ENCODE measurements at places on chromosomes 11 and 22. TPM values are rescaled to one million over a fixed set of nuclear protein-coding genes. Genes with fewer than 3 reads are reported as not detected.

GRCh38 chr11:80842246-80842645 is 1401.4 kb upstream of the TENM4 start:
- H3K27me3 ChIP-seq: no peaks in the 10 kb centered on the region
- H3K4me1 ChIP-seq: peaks cover 3% of the 10 kb centered on the region
- H3K27ac ChIP-seq: no peak overlapping the region
- peak; percentile 5 for DNase-seq
- no peaks in the 10 kb centered on the region for H3K36me3 ChIP-seq

GRCh38 chr11:766106-766935 is 11.0 kb downstream of the GATD1 start:
- H3K27me3 ChIP-seq: no peaks in the 10 kb centered on the region
- peaks cover 17% of the 10 kb centered on the region for H3K36me3 ChIP-seq
- DNase-seq: no peak
- no peak overlapping the region for H3K4me3 ChIP-seq
- H3K4me1 ChIP-seq: no peaks in the 10 kb centered on the region
- H3K27ac ChIP-seq: no peak overlapping the region

GRCh38 chr22:24420072-24420976 is 7.1 kb upstream of the ADORA2A start:
- peak; percentile 62 for DNase-seq
- H3K27ac ChIP-seq: no peak overlapping the region
- no peak overlapping the region for H3K4me3 ChIP-seq
- no peaks in the 10 kb centered on the region for H3K4me1 ChIP-seq
- H3K27me3 ChIP-seq: no peaks in the 10 kb centered on the region

- no peak overlapping the region for H3K27ac ChIP-seq
- H3K36me3 ChIP-seq: no peaks in the 10 kb centered on the region
- no peak overlapping the region for H3K4me3 ChIP-seq
- peak; percentile 25 for DNase-seq
- no peaks in the 10 kb centered on the region for H3K27me3 ChIP-seq
- peaks cover 11% of the 10 kb centered on the region for H3K4me1 ChIP-seq
Observed at GRCh38 chr11:102438311-102439062, 14.1 kb downstream of the TMEM123 start.

GRCh38 chr11:87063982-87064381 is 26.2 kb downstream of the TMEM135 start:
- no peaks in the 10 kb centered on the region for H3K4me1 ChIP-seq
- no peak overlapping the region for H3K4me3 ChIP-seq
- H3K27me3 ChIP-seq: no peaks in the 10 kb centered on the region
- no peaks in the 10 kb centered on the region for H3K36me3 ChIP-seq
- no peak overlapping the region for H3K27ac ChIP-seq

- no peak for DNase-seq
- H3K36me3 ChIP-seq: no peaks in the 10 kb centered on the region
- no peaks in the 10 kb centered on the region for H3K27me3 ChIP-seq
- no peak overlapping the region for H3K4me3 ChIP-seq
Observed at GRCh38 chr11:15747671-15748070, 608.7 kb downstream of the SOX6 start.

- H3K36me3 ChIP-seq: peaks cover 26% of the 10 kb centered on the region
- peaks cover 27% of the 10 kb centered on the region for H3K4me1 ChIP-seq
- H3K27ac ChIP-seq: no peak overlapping the region
Observed at GRCh38 chr22:21759093-21759492, 23.5 kb upstream of the YPEL1 start.

- H3K4me3 ChIP-seq: no peak overlapping the region
- no peak overlapping the region for H3K27ac ChIP-seq
- H3K4me1 ChIP-seq: no peaks in the 10 kb centered on the region
Observed at GRCh38 chr11:102846292-102846691, 2.9 kb upstream of the MMP3 start.

GRCh38 chr11:66462911-66463310 is 3.8 kb upstream of the PELI3 start:
- no peak overlapping the region for H3K4me3 ChIP-seq
- no peak overlapping the region for H3K27ac ChIP-seq
- DNase-seq: no peak
- no peaks in the 10 kb centered on the region for H3K27me3 ChIP-seq
- H3K4me1 ChIP-seq: peaks cover 5% of the 10 kb centered on the region

DNA sequence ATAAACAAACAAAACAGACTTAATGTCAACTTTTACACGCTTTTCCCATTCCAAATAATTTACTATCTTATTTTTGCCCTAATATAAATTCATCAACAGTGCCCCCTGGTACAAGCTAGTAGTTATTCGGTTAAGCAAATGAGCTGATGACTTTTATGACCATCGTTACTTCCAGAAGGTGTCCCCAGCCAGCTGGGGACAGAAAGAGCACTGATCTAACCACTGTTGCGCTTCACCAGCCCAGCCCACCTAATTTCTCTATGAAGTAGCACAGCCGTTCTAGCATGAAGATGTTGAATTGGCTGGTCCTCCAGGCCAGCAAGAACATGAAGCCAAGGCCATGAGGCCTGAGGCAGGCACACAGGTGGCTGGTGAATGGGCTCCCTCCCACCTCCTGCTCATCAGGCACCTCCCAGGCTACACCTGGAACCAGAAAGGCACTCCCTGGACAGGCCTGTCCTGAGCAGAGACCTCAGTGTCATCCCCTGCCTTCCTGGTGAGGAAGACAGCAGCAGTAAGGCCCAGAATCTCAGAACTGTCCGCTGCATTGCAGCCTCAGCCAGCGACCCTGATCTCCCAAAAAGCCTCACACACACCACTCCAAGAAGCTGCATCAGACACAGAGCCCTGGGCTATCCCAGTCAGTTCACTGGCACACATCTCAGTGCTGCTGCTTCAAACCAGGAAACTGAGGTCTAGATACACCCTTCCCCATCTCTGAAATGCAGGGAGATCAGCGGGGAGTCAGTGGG is 12.9 kb downstream of the GNB1L start:
- H3K4me1 ChIP-seq: peaks cover 5% of the 10 kb centered on the region
- no peak for DNase-seq
- no peaks in the 10 kb centered on the region for H3K36me3 ChIP-seq
- H3K4me3 ChIP-seq: no peak overlapping the region
- no peak overlapping the region for H3K27ac ChIP-seq

GRCh38 chr11:19450282-19450681 is 209.5 kb upstream of the E2F8 start:
- H3K4me3 ChIP-seq: no peak overlapping the region
- H3K36me3 ChIP-seq: no peaks in the 10 kb centered on the region
- peaks cover 15% of the 10 kb centered on the region for H3K4me1 ChIP-seq
- DNase-seq: no peak

DNA sequence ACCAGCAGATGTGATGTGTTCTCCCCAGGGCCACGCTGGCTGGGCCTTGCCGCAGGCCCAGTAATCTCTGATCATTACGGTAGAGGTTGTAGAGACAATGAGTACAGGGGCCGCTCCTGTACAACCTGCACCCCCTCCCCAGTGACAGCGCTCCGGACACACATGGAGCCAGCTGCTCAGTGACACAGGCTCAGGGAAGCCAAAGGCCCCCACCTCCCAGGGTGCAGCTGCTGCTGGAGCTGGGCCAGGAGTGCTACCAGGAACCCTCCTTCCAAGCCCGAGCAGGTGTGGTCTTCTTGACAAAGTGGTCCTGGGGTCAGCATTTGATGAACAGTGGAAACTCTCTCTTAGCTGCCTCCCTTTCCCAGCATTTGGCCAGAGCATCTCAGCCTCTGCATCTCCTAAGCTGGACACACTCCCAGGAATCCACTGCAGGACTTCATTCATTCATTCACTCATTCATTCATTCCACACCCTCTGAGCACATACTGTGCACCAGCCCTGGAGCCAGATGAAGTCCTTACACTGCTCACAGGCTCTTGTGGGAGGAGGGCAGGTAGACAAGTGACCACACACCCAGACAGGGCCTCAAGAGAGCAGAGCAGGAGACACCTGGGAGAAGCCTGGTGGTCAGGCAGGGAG is 49.6 kb upstream of the MPEG1 start:
- H3K4me3 ChIP-seq: no peak overlapping the region
- H3K27ac ChIP-seq: no peak overlapping the region
- H3K36me3 ChIP-seq: no peaks in the 10 kb centered on the region
- DNase-seq: no peak
- no peaks in the 10 kb centered on the region for H3K4me1 ChIP-seq
- no peaks in the 10 kb centered on the region for H3K27me3 ChIP-seq

DNA sequence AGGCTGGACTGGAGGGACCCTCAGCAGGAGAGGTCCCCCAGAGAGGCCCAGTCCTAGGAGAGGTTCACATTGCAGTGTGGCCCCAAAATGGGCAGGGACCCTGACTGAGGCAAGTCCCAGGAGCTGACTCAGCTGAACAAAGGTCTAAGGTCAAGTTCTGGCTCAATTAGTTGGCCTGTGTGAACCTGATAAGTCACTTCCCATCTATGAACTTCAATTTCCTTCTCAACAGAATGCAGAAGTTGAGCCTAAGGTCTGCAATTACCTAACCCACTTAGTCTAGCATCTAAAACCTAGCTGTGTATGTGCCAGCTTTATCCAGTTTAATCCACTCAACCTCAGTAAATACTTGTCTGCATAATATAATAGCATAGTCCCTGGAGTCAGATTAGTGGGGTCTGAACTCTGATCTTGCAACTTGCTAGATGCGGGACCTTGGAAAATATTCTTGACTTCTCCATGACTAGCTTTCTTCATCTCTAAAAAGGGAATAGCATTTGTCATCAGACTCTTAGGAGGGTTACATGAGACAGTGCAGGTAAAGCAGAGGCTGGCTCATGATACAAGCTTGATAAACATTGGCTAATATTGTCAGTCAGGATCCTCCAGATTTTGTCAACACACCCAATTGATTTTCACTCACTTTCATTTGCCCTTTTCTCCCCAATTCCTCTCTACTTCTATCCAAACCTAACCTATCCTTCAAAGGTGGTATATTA is 465.5 kb downstream of the INSC start:
- H3K27me3 ChIP-seq: no peaks in the 10 kb centered on the region
- DNase-seq: no peak
- peak overlapping the region; percentile 37 for H3K27ac ChIP-seq
- no peaks in the 10 kb centered on the region for H3K4me1 ChIP-seq

DNA sequence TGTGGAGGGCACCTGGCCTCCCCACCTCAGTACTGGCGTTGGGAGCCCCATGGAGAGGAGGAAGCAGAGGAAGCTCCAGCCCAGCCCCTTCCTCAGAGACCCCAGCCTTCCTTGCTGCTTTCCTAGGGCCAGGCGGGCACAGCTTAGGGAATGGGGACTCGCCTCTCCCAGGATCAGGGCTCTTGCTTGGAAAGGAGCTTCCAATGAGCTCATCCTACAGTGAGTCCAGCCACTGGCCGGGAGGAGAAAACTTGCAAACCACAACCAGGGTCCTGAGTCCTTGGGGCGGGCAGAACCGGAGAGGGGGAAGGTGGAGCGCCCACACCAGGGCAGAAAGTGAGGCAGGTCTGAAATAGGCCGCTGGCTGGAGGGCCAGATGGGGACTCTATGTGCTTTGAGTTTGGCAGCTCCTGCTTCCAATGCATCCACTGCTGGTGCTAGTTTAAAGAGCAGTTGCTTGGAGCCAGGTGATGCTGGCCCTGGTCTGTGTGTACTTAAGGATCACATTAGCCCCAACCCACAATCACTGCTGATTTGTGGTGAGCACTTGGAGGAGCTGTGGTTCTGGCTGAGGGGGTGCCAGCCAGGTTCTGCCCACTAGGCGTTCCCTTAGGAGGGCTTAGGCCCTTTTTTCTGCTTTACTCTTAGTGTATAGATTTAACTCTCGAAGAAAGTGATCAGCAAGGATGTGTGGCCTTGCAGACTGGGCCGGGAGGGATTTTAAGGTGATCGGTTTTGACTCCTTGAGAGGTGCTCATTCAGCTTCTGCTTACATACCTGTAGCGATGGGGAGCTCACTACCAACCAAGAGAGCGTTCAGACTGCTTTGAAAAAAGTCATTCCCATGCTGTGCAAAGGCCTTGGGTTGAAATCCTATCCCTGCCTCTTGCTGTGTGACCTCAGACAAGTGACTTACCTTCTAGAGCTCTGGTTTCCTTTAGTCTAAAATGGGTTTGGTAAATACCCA is 81.9 kb downstream of the TP53I11 start:
- no peaks in the 10 kb centered on the region for H3K27me3 ChIP-seq
- H3K27ac ChIP-seq: no peak overlapping the region
- no peaks in the 10 kb centered on the region for H3K4me1 ChIP-seq
- no peaks in the 10 kb centered on the region for H3K36me3 ChIP-seq
- DNase-seq: no peak
- no peak overlapping the region for H3K4me3 ChIP-seq

- peaks cover 33% of the 10 kb centered on the region for H3K36me3 ChIP-seq
- H3K27ac ChIP-seq: no peak overlapping the region
- no peaks in the 10 kb centered on the region for H3K4me1 ChIP-seq
- no peak overlapping the region for H3K4me3 ChIP-seq
- no peaks in the 10 kb centered on the region for H3K27me3 ChIP-seq
Observed at GRCh38 chr11:117412653-117413275, 85.1 kb downstream of the CEP164 start.

DNA sequence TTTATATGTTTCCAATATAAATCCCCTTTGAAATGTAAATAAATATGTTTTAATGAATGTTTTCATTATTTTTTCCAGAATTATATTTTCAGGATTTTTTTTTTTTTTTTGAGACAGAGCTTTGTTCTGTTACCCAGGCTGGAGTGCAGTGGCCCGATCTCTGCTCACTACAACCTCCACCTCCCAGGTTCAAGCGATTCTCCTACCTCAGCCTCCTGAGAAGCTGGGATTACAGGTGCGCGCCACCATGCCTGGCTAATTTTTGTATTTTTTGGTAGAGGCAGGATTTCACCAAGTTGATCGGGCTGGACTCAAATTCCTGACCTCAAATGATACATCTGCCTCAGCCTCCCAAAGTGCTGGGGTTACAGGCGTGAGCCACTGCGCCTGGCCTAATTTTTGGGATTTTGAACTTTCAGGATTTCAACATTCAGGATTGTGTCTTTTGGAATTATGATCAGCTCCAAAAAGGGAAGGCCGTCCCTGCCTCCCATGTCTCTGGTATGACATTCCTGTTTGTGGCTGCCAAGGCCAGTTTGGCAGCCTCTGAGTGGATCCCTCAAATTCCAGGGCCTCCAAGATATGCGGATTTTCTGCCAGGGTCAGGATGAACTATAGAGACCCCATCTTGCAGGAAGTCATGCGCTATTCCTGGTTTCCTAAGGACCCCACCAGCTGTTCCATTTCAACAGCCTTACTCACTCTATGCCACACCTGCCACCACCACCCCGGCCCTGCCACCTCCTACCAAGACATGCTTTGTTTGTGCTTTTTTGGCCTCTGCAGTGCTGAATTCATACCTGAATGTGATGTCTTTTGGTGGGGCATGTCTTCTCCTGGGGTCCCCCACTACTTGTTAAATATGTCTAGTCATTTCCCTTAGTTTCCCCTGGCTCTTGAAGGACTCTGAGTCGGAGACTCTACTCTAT is 21.9 kb upstream of the TMPRSS4 start:
- DNase-seq: peak; percentile 31
- no peak overlapping the region for H3K27ac ChIP-seq
- no peaks in the 10 kb centered on the region for H3K36me3 ChIP-seq
- no peaks in the 10 kb centered on the region for H3K27me3 ChIP-seq
- H3K4me3 ChIP-seq: no peak overlapping the region

GRCh38 chr22:16807109-16807508 is 18.1 kb downstream of the XKR3 start:
- no peaks in the 10 kb centered on the region for H3K27me3 ChIP-seq
- DNase-seq: no peak
- no peaks in the 10 kb centered on the region for H3K4me1 ChIP-seq
- H3K27ac ChIP-seq: no peak overlapping the region
- H3K36me3 ChIP-seq: no peaks in the 10 kb centered on the region

Gene SPON1
- 91.1 TPM for total RNA-seq

Gene PGA5
- 0.55 TPM for total RNA-seq

Gene TMX2
- 71.8 TPM for total RNA-seq

Gene KCNJ1
- 0.12 TPM for total RNA-seq

Gene OR4S1
- total RNA-seq: not detected

Gene ZC3H7B
- 32.0 TPM for total RNA-seq

Gene APOL4
- total RNA-seq: 15.9 TPM

Gene CNIH2
- 1.1 TPM for total RNA-seq

Gene CHRDL2
- 5.9 TPM for total RNA-seq

All from lung (tissue), 17 donors.